ENCODE measurements at places on chromosomes 12 and 14.
A peak's percentile ranks its signal among the peaks of the same experiment; 100 is the strongest.

DNA sequence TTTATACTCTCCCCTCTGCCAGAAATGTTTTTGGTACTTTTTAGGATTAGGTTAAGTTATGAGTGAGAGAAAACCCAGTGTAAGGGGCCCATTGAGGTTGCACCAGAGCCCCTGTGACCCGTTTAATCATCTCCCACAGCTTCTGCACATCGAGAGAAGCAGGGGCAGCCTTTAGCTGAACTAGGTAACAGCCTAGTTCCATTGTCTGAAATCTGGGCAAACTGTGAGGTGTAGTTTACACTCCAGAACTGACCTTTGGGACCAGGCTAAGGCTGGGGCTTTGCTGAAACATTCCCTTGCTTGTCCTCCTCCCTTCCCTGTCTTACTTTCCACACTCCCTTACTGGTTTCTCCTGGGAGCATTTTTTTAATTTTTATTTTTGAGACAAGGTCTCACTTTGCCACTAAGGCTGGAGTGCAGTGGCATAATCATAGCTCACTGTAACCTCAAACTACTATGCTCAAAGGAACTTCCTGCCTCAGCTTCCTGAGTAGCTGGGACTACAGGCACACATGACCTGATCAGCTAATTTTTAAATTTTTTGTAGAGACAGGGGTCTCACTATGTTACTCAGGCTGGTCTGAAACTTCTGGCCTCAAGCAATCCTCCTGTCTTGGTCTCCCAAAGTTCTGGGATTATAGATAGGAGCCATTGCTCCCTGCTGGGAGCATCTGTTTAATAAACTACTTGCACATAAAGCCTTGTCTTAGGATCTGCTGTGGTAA is 25.9 kb upstream of the DHRS2 start:
- DNase-seq: no peak

DNA sequence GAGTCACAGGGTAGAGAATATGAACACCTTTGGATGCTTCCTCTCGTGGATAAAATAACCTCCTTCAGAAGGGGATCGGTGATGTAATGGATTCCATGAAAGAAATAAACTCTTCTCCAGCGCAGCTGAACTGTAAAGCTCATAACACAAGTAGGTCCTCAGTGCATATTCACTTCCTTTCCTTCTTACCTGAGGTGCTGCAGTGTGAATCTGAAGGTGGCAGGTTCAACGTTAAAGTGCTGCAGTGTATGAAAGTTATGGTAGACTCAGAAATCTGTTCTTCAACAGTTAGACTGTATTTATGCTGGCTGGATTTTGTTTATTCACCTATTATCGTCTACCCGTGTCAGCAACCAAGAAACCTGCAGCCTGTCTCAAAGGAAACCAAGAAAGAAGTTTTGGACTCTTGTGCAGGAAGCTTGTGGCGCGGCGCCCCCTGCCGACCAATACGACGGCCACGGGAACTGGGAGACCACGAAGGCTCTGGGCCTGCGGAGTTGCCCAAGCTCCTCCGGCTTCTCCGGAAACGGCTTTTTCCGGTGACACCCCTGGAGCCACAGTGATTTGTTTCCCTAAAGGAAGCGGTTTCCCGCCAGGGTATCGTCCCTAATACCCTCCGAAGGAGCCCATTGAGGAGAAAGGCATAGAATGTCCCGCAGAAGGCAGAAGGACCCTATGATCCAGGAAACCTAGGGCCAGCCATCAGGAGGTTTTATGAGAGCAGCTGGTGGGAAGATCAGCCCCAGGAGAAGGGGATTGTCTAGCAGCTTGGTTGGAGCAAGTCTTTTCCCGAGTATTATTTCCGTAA is 17.6 kb upstream of the RNASE3 start:
- peak; percentile 76 for DNase-seq

- no peak for DNase-seq
These were observed 11.4 kb upstream of the AACS start for GRCh38 chr12:125053821-125054220.

DNA sequence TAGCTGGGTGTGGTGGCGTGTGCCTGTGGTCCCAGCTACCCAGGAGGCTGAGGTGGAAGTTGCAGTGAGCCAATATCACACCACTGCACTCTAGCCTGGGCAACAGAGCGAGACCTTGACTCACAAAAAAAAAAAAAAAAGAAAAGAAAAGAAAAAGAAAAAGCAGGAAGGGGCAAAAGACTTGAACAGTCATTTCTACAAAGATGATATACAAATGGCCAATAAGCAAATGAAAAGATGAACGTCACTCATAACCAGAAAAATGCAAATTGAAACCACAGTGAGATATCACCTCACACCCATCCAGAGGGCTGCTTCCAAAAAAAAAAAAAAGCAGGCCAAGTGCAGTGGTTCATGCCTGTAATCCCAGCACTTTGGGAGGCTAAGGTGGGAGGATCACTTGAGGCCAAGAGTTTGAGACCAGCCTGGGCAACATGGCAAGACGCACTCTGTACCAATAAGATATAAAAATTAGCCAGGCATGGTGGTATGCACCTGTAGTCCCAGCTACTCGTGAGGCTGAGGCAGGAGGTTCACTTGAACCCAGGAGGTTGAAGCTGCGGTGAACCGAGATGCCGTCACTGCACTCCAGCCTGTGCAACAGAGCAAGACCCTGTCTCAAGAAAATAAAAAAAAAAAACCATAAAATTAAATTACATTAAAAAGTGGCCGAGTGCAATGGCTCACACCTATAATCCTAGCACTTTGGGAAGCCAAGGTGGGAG is 20.5 kb downstream of the UBC start:
- no peak for DNase-seq

- no peak for DNase-seq
These were observed 40.8 kb downstream of the RPS6KA5 start for GRCh38 chr14:91019673-91020072.

DNA sequence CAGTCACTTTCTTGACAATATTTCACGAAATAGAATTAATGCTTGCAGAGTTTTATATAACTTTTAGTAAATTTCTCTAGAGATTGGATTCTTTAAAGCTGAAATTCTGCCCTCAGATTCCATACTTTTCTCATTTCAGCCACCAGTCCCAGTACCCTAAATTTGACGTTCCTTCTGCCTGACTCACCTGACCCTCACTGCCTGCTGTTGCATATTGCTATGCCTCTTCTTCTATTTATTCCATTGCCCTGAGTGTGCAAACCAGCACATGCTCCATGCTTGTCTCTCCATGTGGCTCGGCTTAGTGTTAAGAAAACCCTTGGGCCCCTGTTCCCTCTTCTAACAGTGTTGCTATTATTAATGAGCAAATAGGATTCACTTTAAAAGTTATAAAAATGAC is 533.3 kb downstream of the LRFN5 start:
- no peak for DNase-seq

- no peak for DNase-seq
These were observed 14.1 kb downstream of the SIVA1 start for GRCh38 chr14:104766863-104767633.

DNA sequence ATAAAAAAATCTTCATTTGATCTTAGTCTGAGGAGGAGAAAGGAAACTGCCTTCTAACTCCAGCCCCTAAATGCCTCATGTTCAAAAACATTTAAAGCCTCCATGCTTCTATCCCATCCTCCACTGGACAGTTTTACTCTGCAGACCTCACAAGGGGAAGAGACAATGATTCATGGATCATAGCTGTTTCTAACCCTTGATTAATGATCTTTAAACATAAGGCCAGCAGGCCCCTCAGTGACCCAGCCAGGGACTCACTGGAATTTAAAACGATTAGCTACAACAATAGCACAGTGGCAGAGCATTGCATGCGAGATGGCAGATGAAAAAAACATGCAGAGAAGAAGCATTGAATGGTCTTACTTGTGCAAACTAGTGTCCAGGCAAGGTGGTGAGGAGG is 6.0 kb downstream of the DCTN2 start:
- DNase-seq: no peak

DNA sequence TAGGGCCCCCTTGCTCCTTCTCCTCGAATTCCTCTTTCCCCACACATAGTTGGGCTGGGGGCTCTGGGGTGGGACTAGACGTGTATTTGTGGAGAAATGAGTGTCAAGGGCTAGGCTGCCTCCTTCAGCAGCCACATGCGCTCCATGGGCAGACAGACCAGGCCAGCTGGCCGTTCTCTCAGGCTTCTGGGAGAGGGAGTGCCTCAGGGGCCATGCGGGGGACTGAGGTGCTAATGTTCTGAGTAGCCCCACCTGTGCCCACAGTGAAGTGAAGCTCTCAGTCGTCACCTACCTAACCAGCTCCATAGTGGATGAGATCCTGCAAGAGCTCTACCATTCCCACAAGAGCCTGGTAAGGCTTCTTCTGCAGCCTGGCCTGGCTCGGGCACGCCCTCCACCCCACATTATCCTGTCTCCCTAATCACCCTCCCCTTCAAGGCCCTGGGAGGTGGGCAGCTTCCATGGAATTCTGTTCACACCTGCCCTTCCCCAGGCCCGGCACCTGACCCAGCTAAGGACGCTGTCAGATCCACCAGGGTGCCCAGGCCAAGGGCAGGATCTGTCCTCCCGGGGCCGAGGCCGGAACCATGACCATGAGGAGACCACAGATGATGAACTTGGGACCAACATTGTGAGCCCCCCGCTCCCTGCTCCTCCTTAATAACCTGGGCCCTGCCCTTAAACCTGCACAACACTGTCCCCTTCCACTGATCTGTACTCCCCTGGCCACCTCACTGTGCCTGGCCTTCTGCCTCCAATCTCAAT is 9.0 kb upstream of the CPNE6 start:
- DNase-seq: no peak

GRCh38 chr12:42660117-42660516 is 70.6 kb upstream of the PRICKLE1 start:
- DNase-seq: no peak

DNA sequence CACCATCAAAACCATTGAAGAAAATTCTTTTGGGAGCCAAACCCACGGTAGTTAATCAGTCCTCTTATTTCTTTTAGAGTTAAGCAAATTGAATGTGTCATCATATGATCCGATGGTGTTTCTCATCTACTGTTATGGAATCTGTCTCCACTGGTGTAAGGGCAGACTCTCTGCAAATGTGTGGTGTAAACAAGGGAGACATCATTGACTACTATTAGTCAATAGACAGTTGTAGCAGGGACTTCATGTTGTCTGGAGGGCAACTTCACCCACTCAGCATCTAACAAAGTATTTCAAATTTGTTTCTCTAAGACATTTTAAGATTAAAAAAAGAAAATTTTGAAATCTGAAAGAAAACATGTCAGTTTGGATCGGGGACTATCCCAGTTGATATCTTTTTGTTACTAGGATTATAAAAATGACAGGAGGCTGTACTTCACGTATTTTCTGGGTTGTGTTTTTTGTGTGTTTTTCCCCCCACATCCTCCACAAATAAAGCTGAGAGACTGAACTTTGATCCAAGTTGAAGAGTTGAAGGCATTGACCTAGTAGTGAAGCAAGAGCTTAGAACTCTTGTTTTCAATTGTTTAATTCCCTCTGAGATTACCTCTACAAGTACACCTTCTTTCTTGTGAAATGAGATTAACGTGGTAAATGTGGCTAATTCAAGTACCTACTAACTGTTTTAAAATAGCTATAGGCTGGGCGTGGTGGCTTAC is 4.0 kb downstream of the GOLGA5 start:
- no peak for DNase-seq

GRCh38 chr14:50303744-50304471 is 8.1 kb downstream of the L2HGDH start:
- no peak for DNase-seq

DNA sequence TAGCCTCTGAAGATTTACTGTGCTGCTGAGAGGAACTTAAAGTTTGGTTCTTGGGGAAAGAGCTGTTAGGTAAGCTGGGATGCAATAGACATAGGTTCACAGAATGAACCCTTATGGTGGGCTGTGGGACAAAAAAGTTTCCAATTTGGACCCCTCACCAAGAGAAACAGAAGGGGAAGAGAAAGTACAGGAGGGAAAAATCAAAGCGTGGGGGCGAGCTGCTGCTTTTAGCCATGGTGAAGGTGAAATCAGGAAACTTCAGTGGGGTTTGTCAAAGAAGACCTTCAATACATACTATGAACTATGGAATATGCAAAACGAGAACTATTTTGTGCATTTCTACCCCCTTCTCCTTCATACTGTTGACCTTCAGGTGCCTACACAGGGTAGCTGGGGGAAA is 10.6 kb upstream of the NINJ2 start:
- peak; percentile 33 for DNase-seq

DNA sequence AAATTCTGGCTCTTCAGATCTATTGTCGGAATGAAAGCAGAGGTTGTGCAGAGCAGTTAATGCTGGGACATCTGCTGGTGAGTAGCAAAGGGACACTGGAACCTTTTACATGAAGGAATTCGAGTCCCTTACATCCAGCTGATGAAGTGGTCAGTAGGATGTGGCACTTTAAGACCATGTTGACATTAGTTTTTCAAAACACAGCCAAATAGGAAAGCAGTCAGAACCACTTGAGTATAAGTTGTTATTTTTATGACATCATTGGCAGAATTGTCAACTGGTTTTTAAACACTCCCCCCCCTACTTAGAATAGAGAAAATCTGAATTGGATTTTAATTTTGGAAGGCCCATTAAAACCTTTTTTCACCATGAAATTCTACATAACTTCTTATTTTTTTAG is 46.8 kb upstream of the AMN start:
- DNase-seq: no peak

- DNase-seq: peak; percentile 4
These were observed 1.0 kb downstream of the GMFB start for GRCh38 chr14:54487771-54488170.

DNA sequence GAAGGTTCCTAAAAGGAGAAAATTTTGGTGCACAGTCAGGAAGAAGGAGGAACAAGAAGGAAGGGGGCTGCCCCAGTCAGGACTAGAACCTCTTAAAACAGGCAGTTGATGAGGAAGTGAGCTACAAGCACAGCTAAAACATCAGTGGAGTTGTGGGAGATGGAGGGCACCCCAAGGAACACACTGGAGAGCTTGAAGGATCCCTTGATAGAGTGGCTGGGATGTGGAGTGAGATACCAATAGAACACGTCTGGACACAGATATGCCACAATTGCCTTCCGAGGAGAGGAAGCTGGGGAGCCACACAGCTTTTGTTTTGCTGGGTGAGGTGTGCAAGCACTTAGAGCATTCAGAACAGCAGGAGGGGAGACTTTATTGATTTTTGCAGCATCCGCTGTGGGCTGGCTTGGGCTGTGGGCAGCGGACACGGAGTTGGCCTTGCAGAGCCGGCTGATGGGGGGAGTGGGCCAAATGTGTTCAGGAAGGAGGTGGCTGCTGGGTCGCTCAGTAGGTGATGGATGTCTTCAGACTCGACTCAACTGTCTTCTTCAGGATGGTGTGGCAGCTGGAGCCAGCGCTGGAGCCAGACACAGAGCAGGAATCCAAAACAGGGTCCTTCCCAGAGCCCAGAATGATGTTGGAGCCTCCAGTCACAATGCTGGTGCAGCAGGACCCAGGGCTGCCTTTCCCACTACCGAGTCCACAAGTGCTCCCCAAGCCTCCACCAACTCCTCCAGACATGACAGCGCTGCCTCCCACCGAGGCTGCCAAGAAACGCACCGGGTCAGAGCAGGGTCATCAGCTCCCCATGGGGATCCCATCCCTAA is 4.7 kb upstream of the KRT79 start:
- no peak for DNase-seq

DNA sequence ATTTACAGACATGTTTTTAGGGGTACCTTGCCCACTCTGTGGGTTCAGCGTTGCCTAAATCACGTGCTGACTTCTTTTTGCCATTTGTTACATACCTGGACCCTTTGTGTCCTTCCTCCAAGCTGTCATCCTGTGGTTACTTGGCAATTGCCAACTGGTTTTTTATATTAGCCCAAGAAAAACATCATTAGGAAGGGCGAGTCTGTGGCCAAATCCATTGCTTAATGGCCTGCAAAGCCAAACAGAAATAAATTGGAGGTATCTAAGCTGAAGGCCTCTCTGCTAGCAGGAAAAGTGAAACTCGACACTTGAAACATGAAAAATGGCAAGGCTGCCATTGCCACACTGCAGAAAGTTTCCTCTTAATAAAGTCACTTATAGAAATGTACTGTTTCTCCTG is 190.4 kb downstream of the NUAK1 start:
- DNase-seq: no peak
